ENCODE measurements at places on chromosomes 4 and X.

DNA sequence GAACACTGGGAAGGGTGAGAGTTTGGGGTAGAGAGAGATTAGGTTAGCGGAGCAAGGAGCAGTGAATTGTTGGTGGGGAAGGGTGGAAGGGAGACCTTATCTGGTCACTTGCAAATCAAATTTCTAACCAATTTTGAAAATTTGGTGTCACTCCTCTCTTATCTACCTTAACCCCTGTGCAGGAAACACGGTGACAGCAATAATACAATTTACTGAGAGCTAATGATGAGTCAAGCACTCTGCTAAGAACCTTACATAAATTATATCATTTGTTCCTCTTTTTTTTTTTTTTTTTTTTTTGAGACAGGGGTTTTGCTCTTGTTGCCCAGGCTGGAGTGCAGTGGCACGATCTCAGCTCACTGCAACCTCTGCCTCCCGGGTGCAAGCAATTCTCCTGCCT, 116.4 kb downstream of the C4orf51 start:
- no peak for DNase-seq

DNA sequence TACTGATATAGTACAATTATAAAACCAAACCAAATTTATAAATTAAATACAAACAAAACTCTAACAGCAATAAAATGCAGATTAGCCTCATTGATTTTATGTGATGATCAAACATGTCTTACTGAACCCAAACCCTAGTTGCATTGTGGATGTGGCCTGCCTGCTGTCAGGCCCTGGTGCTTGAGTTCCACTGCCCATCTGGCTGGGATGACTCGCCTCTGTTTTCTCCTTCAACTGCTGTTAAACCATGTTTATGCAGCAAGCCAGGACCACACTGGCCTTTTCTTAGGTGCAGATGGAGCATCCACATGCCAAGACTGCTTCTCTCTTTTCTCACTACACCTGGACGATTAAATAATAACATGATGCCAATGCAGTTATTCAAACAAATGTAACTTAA, 22.6 kb downstream of the NAP1L5 start:
- no peak for DNase-seq

DNA sequence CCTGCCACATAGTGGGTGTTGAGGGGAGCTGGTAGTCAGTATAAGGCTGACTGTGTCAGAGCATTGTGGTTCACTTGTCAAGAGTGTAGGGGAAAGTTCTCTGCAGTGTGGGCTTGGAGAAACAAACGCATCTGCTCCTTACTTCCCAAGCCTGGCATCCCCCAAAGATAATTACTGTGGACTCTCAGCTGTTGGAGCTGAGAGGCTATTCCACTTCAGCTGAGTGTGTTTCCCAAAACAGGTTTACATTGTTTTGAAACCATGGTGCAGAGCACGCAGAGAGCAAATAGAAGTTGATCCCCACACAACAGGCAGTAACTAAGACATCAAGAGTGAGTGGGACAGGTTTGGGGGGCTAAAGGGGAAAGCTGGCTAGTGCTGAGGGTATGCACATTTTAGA, 181.0 kb upstream of the EOLA2 start:
- no peak for DNase-seq

DNA sequence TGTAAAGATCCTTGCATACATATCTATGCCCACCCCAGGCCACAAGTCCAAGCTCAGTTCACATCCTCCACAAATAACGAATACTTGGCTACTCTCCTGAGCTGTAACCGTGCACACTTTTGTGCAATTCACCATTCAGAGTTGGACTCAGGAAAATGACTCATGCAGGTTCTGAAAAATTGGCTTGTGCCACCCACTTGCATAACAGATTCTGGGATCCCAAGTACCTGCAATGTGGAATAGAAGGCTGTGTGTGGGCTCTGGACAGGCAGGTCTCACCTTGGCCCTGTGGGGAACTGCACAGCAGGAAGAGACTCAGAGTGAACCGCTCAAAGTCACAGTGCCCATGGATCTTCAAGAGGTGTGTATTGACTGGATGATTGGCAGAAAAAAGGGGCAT, 502.7 kb downstream of the PACRGL start:
- no peak for DNase-seq

- DNase-seq: no peak
Observed at GRCh38 chrX:11100281-11101035, 10.7 kb upstream of the HCCS start.

- no peak for DNase-seq
Observed at GRCh38 chr4:176742211-176742610, 50.5 kb downstream of the VEGFC start.

DNA sequence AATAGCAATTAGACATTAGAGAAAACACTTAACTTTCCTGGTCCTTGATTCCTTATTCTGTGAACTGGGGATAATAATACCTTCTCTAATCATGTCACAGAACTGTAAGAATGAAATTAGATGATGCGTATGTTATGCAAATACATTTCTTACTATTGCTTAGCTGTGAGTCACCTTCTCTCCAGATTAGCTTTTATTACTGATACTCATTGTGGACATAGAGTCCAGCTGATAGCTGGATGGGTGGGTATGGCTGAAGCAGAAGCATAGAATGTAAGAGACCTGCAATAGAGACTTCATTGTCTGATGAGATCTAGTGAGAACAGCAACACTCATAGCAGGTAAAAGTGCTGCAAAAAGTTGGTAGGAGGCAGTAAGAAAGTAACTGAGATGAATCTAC, 437.2 kb upstream of the ZFP42 start:
- no peak for DNase-seq

GRCh38 chr4:128394778-128395177, 107.2 kb upstream of the PGRMC2 start:
- no peak for DNase-seq

DNA sequence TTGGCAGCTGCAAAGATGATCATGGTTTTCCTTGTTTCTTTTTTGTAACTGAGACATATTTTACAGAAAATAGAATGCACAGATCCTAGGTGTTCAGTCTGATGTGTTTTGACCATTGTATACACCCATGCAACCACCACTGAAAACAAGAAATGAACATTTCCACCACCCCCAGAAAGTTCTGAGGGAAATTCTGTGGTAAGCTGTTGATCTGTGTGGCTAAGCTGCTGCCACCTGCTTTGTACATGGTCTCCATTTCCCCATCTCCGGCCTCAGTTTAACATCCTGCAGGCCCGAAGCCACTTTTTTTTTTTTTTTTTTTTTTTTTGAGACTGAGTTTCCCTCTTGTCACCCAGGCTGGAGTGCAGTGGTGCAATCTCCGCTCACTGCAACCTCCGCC, 65.3 kb downstream of the NYX start:
- no peak for DNase-seq

- DNase-seq: no peak
Observed at GRCh38 chrX:154991039-154991438, 31.5 kb downstream of the F8 start.

DNA sequence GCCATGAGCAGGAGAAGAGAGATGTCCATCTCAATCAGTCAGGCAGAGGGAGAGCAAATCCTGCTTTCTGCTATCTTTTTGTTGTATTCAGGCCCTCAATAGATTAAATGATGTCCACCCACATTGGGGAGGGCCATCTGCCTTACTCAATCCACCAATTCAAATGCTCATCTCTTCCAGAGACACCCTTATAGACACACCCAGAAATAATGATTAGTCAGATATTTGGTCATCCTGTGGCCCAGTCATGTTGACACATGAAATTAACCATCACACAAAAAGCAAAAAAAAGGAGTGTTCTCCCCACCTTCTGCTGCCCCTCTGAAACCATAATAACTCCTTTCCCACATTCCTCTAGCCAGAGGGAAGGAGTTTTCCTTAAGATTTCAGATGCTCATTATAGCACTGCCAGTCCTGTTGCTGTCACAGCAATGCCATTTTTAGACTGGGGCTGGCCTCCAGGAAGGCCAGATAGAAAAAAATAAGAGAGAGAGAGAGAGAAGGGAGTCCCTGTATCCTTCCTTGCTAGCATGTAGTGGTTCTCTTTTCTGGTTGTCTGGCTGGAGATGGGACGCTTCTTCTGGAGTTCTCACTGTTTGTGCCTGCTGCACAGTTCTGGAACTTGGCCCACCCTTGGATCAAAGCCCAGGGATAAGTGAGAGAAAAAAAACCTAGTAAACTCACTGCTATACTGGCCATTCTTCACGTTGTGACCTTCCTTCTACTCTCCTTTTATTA, 177.7 kb downstream of the RBM46 start:
- DNase-seq: no peak

DNA sequence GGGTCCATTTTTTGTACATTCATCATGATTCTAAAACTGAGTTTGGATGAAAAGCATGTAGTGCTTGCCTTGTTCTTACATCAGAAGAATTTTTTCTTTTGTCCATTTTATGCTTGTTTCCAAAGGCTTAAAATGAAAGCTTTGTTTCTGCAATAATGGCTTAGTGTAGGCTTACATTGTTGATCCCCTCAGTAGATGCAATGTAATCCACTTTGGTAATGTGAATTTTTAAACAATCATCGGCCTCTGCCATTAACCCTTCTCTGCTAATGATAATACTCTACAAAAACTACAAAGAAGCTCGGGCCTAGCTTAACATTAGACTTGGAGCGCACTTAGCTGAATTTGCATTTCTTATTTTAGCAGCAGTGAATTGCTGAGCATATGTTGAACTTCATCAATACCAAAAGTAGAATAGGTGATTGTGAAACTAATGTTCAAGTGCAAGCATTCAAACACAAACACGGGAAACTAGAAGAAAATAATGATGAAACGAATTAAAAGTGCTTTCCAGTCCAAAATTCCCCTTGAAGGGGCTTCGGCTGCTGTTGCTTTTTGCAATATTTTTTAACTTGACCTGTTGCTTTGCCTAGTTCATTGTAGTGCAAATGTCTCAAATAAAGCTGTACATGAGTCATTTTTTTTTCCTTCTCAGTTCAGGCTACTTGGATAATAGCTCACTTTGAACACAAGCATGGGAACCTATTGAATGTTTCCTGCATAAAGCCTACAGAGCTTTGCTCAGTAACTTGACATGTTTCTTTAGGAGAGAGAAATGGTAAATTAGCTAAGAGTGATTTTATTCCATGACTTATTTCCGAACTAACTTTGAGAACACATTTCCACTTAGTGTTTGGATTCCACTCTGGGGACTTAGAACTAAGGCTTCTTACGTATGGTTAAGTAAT, 66.5 kb downstream of the SLIT2 start:
- DNase-seq: no peak

All from stimulated activated CD4-positive, alpha-beta T cell treated with anti-CD3 and anti-CD28 coated beads, Interleukin-15, amount 100 ng/mL, for 1 hour (primary cell).